ENCODE measurements at places on chromosomes 6 and 20.

DNA sequence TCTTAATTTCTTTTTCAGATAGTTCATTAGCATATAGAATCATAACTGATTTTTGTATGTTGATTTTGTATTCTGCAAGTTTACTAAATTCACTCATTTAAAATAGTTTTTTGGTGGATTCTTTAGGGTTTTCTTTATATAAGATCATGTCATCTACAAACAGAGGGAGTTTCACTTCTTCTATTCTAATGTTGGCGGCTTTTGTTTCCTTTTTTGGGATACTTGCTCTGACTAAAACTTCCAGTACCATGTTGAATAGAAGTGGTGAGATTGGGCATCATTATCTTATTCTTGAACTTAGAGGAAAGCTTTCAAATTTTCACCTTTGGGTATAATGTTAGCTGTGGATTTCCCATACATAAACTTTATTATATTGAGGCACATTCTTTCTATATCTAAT is 296.9 kb downstream of the BCKDHB start:
- DNase-seq: no peak

DNA sequence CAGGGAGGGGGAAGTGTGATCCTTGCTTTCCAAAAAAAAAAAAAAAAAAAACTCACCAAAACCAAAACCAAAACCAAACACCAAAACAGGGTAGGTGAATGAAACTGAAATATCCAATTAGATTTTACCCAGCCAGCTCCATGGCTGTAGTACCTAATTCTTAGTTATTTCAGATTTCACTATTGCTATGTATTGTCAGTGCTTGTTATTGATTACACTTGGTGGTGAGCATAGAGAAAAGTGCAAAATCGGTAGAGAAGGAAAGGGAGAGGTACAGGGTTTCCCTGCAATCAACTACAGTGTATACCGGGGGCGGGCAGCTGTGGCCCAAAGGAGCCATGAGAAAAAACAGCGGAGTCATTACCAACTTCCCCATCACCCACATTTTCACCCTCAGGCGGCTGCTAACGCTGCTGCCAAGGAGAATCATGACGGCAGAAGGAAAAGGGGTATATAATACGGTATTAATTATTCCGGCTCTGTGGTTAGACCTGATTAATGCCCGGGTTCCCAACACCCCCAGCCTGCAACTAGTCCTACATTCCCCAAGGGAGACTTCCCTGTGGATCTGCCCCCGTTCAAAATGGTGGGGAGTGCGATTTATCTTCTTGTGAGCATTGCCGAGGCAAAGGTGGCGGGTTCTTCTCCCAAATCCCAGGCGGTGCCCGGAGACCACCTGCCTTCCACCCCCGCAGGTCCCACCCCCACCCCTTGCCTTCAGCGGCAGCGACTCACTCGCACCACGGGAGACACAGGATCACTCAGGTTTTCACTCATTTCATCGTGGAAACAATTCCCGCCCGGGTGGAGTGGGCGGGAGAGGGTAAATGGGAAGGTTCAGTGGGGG is at the start of gene C6orf62:
Gene C6orf62 (minus strand): TSS at position 30 of the 847 bp plus-strand sequence. CDS start 486 bp downstream, outside the sequence.
- DNase-seq: peak; percentile 49

DNA sequence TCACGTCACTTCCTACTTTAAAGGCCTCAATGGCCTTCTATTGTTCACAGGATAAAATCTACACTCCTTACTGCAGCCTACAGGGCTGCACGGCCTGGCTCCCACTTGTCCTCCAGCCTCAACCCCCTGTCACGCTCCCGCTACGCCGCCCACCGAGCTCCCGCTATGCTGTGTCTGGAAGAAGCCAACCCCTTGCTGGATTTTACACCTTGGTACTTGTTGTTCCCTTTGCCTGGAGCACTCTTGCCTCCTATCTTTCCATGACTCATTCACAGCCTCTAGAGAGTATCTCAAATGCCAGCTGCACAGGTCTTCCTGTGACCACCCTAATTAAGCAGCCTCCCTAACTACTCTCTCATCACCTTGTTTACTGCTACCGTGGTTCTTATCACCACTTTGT is 259.9 kb downstream of the PRKN start:
- no peak for DNase-seq

DNA sequence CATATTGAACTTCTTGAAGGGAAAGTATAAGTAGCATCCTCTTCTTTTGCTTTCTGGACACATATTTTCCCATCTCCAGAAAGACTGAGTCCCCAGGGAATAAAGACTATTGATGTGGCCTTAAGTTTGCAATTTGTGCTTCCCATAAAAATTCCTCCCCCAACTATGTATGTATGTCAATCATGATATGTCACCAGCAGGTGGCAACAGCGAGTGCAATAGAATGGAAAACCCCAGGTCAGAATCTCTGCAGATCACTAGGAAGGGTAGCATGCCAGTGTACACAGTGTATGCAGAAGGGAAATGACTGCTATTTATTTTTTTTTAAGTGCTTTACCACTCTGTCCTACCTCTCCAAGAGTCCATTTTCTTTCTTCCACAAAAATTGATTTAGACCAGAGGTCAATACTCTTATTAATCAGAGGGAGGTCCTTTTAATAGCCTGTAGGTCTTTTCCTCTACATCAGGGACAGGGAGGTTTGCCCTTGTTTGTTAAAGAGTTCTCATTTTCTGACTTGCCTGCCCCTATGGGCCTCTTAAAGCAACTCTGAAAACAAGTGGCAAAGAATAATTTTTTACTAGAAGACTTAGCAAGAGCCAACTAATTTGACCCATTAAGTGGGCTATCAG is 61.4 kb downstream of the BMP2 start:
- DNase-seq: peak; percentile 59

DNA sequence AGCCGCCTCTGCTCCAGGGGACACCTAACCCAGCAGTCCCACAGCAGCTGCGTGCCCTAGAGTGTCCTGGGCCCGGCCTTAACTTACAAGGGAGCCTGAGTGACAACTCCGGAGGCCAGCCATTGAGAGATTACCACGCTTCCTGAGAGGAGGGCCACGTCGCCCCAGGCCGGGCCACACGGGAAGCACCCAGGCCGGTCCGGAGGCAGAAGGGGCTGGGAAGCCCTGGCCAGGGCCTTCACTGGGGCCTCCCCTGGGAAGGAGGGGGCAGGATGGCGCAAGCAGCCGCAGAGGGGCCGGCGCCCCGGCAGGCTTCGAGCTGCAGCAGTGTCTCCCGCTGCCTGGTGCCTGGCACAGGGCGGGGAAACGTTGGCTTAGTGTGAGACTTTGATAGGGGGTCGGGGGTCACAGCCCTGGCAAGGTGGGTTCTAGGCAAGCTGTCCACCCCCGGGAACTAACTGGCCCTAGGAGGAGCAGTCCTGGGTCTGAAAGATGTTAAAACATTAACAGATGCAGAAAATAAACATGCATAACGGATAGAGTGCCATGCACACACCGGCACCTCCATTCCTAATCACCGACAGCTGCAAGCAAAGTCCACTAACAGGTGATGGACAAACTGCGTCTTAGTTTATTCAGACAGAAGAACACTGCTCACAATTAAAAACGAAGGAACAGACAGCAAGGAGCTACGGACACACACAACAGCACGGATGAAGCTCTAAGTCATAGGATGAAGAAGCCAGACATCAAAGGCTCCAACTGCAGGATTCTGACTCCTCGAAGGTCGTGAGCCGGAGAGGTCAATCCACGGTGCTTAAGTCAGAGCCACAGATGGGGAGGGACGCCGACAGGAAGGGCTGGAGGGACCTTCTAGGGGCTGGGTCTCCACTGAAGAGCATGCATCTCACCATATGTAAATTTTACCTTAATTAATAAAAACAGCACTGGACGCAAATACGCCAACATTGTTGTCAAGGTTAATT is 17.4 kb downstream of the CHRNA4 start:
- no peak for DNase-seq

DNA sequence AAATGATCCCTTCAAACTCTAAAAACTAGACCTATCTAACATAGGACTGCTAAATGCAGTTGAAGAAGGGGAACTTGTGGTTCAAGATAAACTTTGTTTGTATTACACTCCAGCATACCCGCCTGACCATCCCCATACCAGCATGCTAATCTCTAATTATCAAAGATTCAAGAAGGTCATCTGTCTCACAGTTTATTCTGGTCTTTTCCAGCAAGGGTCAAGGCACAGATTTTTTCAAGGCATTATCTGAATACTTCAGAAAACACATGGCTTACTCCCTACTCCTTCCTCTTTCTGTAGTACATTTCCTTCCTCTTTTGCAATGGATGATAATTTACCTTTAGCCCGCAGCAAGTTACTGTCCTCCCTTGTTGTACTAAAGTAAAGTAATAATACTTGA is 174.1 kb downstream of the PKHD1 start:
- no peak for DNase-seq

DNA sequence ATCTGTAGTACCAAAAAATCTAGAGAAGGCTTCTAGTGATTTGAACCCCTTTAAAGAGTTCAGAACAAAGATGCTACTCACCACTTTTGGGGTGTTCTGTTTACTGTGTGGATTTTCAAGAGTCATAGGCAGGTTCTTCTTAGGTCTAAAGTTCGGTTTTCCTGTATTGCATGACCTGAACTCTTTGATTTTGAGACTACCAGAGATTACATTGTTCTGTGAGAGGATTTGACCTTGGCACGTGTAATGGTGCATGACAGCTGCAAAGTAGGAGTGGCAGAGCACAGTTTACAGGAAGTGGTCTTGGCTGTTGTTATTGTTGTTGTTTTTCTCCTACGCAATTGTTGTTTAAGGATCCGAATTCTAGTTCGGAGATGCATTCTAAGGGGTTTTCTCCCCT is 592.7 kb downstream of the EPHA7 start:
- no peak for DNase-seq

DNA sequence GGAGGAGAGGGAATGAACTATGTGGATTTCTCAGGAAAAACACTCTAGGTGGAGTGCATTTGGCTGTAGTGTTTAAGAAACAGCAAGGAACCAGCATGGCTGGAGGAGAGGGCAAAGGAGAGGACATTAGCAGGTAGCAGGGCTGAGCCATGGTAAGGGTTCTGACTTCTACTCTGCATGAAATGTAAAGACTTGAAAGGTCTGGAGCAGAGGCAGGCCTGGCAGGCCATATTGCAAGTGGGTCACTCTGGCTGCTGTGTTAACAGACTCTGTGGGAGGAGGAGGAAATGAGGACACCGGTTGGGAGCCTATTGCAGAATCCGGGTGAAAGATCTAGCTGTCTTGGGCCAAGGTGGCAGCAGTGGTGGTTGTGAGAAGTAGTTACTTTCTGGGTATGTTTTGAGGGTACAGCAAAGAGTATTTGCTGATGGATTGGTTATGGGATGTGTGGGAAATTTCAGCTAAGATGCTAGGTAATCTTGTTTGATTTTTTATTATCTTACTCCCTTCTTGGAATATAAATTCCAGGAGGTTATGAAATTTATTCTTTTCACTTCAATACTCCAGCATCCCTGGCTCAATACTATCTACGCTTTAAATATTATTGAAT is 115.9 kb upstream of the BCLAF1 start:
- DNase-seq: no peak

DNA sequence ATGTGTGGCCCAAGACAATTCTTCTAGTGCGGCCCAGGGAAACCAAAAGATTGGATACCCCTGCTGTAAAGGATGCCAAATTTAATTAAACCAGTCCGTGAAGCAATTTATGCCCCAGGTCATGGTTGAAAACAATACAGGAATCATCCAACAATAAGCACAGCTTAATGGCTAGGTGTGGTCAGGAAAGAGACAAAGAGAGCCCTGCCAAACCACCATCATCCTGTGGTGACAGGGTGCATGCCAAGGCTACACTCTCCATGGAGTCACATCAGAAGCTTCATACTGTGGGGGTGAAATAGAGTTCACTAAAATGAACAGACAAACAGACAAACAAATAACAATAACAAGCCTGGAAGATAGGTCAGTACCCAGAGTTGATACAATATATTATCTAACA is 62.7 kb downstream of the DZANK1 start:
- no peak for DNase-seq

DNA sequence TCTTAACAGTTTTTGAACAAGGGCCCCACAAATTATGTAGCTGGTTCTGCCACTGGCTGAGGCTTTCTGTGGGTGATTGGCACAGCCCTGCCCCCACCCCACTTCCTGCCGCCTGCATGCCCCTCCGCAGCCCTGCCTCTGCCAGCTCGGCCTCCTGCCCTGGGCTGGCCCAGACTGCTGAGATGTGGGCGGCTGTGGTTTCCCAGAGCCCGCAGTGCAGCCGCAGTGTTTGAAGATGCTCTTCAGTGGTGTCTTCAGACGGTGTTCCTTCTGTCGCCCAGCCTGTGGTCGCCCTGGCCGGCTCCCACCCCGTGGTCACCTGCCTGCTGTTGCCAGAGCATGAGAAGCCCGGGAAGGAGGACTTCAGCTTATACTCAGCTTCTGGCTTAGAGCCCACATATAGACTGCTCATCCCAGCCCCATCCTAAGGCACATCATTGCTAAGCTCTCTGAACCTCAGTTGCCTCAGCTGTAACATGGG is 154.3 kb downstream of the VEGFA start:
- no peak for DNase-seq

- DNase-seq: no peak
Observed at GRCh38 chr6:51644426-51644825, 443.0 kb downstream of the PKHD1 start.

GRCh38 chr6:30711758-30712380 is 5.2 kb downstream of the MDC1 start:
- peak; percentile 48 for DNase-seq

GRCh38 chr6:114733596-114733995 is 390.8 kb upstream of the HS3ST5 start:
- DNase-seq: no peak

- no peak for DNase-seq
Observed at GRCh38 chr6:150297327-150298029, 71.3 kb upstream of the IYD start.

DNA sequence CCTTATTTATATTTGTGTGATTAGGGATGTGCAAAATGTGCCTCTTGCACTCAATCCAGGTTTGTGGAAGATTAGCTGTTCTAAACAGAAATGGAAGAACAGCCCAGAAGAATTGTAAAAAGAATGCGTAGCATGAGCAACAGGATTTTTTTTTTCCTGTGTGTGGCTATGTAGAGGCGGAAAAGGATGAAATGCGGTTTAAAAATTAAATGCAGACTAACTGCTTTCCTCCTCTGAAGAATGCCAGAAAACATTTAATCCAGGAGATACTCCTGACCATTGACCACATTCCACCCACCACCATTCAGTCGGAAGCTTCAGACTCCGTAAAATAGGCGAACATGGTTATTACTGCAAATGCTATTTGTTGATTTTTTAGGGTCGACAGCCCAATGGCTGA is 83.4 kb downstream of the BMP6 start:
- no peak for DNase-seq

GRCh38 chr6:11111769-11112437 is 378 bp upstream of the ERVFRD-1 start:
- DNase-seq: no peak

DNA sequence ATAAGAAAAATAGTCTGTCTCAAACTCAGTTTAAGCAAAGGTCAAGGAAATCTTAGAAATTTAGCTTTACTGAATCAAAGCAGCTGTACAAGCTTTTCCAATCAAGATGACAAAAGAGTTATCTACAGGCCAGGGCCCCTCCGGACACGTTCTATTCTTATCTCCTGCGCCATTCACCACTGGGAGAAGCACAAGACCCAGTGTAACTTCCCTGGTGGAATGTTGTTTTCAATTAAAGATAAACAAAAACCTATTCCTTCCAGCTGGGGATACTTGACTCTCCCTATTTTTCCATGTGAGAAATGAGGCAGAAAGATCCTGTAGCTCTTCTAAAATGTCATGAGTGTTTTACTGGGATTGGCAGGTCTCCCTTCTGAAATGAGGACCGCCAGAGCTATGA is 123.3 kb downstream of the TBX18 start:
- DNase-seq: no peak
